ENCODE measurements at places on chromosomes 6 and 20.

DNA sequence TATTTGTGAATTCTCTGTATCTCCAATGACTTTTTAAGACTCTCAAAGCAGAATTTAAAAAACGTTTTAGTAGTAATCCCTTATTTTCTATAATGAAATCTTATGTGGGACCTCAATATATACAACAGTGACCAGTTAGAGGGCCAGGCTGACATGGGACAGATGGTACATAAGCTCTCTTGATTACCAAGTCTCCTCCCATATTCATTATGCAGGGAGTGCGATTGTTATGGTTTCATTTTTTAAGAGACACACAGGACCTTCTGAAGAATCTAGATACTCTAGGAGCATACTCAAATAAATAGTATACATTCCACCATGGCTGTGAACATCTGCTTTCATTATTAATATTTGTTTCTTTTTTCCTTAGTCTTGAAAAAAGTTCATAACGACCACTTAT, 43.5 kb downstream of the GCLC start:
- no peak for DNase-seq

GRCh38 chr20:45487231-45487635, 17.7 kb downstream of the WFDC2 start:
- peak; percentile 29 for DNase-seq

DNA sequence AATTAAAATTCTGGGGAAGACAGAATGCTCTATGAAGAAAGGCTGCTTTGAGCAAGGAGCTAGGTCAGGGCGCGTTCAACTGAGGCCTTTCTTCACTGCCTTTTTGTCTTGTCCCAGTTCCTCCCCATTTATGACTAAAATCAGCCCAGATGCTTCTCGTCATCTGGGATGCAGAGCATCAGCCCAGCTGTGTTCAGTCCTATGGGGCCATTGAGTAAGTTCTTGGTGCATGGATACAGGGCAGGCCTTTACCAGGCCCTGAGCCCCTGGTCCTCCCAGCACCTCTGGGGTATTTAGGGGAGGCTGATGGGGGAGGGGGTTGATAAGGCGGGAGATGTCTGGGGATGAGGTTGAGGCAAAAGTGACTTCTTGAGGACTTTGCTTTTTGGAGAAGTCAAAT, 55.7 kb downstream of the PTPN1 start:
- DNase-seq: no peak

GRCh38 chr20:31740208-31740607, 1.1 kb downstream of the TPX2 start:
- no peak for DNase-seq

DNA sequence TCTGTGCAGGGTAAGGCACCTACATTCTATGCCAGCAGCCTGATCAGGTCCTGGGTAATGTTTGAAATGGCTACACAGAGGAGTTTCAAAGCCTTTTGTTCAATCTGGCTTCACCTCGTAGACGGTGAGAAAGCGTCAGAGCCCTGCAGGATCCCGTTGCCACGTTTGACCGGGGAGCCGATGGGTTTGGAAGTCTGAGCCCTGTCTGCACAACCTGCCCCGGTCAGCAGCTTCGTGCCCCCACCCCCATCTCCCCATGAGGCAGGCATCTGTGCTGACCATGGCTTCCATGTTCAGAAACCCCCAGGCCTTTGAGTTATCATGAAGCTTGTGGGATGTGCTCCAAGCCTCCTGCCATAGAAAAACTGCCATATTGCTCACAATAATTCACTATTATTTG, 63.9 kb downstream of the PTPN1 start:
- DNase-seq: no peak

- no peak for DNase-seq
Observed at GRCh38 chr6:71737953-71738352, 148.4 kb upstream of the RIMS1 start.

GRCh38 chr20:25125636-25126035, 43.7 kb upstream of the VSX1 start:
- DNase-seq: no peak

DNA sequence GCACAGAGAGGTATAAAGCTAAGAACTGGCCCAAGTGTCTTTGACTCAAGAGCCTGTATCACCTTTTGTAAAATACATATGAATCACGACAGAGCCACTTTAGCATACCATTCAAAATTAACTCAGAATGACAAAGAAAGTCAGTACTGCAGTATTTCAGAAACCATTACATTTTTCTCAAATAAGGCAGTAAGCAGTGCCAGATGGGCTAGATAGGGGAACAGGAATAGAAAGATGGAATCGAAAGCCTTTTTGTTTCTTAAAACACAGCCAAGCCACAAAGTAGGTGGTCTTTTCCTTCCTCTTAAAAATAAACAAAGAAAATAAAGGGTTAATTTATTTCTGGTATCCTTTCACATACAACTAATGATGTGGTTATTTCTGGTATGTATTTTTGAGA, 10.3 kb downstream of the CLDN20 start:
- no peak for DNase-seq

DNA sequence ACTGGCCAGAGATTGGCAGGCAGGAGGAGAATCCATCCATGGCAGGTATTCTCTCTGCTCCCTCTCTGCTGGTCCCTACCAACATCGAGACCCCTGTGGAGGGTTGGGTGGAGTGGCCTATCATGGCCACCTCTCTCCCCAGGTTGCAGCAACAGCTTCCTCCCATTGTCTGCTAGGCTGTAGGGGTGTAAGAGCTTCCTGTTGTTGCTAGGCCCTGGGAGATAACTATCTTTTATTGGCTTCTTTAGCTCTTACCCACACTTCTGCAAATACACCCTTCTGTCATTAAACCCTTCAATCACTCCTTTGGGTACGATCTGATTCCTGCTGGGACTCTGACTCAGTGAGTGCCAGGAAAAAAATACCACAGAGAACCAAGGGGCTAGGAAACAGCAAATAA, 66.6 kb upstream of the FAM184A start:
- DNase-seq: no peak

Data from germinal center (tissue), 1 donor.